ENCODE measurements at places on chromosomes 3 and 15.

DNA sequence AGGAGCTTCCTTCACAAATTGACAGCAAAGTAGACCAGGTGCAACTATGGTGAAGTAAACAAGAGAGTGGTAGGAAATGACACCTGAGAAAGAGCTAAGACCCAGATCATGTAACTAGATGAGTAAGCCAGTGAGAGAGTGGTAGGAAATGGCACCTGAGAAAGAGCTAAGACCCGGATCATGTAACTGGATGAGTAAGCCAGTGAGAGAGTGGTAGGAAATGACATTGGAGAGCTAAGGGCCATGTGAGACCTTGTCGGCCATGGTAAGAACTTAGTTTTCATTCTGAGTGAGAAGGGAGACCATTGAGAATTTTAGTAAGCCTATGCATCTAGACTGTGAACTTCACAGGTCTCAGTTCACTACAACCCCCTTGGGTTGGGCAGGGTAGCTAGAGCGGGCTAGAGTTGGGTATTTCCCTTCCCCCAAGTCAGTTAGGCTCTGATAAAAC lies 5.4 kb upstream of the SENP7 start:
- DNase-seq = no peak

- DNase-seq = no peak
Observed at GRCh38 chr3:3806856-3807255, 7.6 kb downstream of the LRRN1 start.

GRCh38 chr3:195254454-195255175 lies 16.3 kb downstream of the XXYLT1 start:
- DNase-seq = no peak

GRCh38 chr3:105883798-105884377 lies 15.1 kb upstream of the CBLB start:
- no peak for DNase-seq

- no peak for DNase-seq
Observed at GRCh38 chr3:112391648-112392047, 58.7 kb downstream of the CD200 start.

Data from skeletal muscle cell (primary cell).